Urinary bladder (tissue), 4 donors: ENCODE measurements at places on chromosomes 5 and 9.

DNA sequence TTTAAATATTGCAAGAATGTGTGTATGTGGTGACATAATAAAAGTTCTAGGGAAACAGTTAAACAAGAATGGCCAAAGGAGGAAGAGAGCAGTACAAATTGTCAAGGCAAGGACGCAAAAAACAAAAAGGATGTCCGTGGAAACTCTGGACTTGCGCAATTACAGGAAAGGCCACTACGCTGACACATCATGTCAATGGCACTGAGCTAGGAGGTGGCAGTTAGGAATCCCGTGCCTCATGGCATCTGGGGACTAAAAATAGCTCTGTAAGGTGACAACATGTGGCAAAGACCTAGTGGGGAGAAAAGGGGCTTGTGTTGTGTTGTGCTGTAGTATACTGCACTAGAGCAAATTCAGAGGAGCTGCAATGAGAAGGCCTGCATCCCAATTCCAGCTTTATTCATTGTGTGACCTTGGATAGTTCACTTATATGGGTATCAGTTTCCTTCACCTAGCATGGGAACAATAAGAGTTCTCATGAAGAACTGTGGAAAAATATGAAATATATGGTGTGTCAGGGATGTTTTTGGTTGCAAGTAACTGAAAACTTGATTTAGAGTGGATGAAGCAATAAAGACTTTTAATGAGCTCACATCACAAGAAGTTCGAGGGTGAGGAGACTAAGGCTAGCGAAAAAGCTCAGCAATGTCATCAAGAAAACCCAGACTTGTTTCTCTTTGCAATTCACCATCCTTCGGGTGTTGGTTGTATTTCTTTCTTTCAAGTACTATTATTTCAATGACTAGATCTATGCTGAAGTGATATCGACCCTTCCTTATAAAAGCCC, 124.1 kb upstream of the STC2 start:
- no peak for DNase-seq

- DNase-seq = no peak
Observed at GRCh38 chr9:134894136-134894860, 13.7 kb downstream of the FCN2 start.

- no peak for DNase-seq
Observed at GRCh38 chr5:155004138-155004744, 9.3 kb upstream of the KIF4B start.

DNA sequence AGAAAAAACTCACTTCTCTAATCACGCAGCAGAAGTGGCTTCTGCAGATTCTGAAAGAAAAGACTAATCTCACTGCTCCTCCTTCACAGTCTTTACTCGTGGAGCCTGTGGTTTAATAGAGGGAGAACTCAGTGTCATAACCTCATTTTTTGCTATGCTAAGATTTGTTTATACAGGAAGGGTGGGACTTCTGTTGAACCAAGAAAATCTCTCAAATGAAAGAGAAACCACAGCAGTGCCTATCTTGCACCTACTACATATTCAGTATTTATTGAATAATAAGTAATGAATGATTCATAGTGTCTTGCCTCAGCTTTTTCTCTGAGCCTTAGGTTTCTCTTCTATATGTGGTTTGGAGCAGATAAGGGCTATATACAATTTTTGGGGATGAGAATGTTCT, 136.1 kb upstream of the DMAC1 start:
- no peak for DNase-seq

DNA sequence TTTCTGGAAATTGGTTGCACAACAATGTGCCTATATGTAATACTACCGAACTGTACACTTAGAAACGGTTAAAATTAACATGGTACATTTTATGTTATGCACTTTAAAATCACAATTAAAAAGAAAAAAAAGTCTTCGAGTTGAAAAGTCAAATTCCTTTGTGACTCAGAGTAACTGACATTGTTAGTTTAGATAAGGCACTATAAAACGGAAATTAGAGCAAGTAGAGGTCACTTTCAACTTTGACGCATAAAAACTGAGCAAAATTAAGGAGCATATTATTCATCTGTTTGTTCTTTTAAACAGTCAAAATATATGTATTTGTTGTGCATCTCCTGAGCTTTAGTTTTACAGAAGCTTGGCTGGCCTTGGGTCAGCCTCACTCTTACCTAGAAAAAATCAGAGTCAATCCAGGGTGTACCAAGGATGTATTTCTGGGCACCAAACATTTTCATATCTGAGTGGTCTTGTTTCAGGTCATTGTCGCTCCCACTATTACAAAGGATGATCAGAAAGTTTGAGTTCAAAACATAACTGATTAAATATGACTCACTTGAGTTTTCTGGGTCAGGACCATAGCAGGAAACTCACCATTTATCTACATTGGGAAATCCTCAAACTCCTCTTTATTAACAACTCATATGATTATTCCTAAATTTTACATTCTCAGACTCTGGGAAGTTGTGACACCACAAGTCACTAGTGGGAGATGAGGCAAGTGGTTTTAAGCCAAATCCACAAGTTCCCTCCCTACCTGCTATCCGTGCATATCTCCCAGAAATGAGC, 160.6 kb downstream of the CCDC192 start:
- DNase-seq = no peak

DNA sequence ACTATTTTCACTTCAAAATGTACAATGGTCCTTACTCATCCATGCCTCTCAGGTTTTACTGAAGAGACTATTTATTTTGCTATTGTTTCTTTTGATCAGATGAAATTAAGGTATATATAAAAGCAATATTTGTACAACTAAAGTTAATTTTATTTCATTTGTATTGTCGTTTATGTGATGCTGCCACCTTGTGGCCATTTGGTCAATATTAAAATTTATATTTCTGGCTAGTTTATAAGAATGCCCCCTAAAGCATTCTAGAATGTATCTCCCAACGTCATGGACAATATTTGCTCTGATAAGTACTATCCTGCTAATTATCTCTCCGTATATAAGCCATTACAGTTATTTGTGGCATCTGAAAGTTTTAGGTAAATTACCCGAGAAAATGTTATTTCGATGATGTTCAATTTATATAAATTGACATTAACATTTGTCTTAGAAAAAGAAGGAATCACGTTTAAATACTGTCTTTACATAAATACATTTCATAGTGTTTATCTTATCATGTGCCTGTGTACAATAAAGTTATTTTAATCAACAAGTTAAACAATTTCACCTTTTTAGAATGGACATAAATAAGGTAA, 680.0 kb downstream of the TAF11L14 start:
- DNase-seq = no peak

DNA sequence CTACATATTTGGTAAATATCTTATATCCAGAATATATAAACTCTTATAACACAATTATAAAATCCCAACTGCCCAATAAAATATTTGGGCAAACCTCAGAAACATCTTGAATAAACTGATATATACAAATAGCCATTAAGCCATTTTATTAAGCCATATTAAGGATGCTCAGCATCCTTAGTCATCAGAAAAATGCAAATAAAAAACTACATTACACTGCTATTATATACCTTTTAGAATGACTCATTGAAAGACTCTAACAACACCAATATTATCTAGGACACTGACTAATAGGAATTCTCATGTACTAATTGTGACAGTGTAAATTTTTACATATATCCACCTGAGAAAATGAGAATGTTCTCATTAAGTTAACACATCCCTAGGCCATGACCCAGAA, 77.8 kb downstream of the CDH10 start:
- DNase-seq = no peak

- DNase-seq = peak; percentile 18
Observed at GRCh38 chr5:103587185-103587748, 24.7 kb upstream of the NUDT12 start.

DNA sequence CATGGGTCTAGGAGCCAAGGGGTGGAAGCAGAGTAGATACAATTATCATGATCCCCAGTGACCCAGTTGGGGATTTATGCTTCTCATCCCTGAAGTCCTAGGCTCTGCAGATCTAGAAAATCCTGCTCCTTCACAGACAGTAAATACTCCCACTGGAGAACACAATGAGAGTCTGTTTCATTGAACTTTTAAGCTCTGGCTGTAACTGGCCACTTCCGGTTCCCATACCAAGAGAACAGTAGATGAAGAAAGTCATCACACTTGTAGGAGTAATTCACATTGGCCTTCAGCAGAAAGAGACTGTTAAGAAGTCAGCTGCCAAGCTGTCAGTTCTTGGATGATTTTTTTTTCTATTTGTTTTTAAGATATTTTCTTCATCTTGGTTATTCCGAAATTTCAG, 597.1 kb downstream of the ACTL7B start:
- DNase-seq = no peak

DNA sequence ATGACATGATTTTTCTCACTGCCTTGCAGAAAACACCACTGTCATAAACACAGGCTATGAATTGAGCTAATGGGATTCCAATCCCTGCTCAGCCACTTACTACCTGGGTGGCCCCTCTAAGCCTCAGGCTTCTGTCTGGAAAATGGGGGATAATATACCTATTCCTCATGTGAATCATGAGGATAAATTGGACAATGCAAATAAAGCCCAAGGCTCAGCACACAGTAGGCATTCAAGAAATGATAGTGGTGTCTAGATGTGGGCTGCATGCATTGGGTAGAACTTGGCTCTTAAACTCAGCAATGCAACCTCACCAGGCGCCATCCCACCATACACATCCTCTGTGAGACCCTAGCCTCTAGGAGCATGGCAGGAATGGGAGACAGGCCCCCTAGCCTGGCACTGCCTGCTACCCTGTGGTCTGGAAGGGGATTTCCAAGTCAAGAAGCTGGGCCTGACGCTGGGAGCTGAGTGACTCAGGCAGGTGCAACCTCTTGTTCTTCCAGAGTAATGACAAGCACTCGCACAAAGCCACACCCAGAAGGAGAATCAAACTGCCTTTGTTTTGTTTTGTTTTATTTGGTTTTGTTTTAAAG, 2.3 kb upstream of the TNIP1 start:
- no peak for DNase-seq

GRCh38 chr5:14510156-14510734, 71.3 kb upstream of the OTULINL start:
- no peak for DNase-seq

DNA sequence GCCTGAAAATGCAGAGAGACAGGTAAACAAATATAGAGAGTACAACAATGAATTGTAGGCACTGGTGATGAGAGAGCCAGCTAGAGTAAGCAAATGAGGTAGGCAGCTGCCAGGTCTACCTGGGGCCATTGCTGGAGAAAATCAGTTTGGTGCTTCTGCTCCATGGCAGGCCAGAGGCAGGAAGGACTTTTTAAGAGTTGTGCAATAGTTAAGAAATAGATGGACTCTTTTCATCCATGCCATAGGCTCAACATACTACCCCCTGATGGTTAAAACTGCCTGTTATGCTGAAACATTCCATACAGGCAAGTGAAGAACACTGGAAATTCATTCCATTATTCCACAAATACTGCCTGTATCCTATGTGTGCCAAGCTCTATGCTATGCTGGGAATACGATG, 86.5 kb upstream of the CCDC112 start:
- DNase-seq = no peak

- no peak for DNase-seq
Observed at GRCh38 chr9:122053064-122053463, 40.0 kb downstream of the TTLL11 start.

DNA sequence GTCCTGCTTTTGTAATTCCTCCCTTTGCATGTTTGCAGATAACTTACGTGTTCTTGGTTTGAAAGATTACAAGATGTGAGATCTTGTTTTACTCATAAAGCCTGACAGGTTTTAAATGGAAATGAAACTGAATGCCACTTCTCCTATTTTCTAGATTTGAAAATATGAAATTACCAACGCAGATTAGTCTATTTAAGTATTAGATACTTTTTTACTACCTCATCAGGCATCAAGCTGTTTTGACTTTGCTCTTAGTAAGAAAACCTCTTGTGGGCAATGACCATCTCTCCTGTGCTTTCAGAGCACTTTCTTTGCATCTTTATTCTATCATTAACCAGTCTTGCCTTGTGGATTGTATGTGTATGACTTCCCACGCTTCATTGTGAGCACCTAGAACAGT, 3.5 kb downstream of the DMXL1 start:
- DNase-seq = no peak

GRCh38 chr9:112396416-112396815, 16.5 kb downstream of the HSDL2 start:
- DNase-seq = no peak

DNA sequence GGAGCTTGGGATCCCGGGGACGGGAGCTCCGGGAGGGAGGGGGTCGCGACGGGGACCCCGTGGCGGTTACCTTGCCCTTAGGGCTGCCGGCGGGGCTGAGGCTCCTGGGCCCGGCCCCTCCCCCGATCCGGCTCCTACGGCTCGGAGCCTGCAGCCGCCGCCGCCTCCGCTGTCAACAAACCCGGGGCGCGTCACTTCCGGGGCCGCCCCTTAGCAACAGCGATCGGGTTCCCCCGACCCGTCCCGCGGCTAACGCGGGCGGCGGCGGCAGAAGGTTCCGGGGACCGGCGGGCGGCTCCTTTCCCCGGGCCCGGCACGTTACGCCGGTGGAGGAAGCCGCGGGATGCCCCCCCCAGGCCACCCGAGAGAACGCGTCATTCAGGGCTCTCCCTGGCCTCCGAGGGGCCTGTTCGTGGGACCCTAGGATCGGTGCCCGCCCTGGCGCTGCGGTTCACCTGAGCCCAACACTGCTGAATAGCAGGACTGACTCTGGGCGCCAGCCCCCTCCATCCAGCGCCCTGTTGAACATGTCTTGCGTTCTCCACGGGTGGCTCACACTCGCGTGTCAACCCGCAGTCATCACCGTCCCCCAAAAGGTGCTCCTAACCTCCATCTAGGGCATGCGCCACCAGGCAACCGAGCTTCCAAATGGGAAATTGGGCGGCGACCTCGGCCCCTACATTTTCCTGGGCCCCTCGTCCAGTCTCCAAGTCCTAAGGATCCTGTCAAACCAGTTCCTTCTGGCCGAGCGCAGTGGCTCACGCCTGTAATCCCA, at the start of gene ZER1:
Gene ZER1, minus strand, starts transcription at position 183 of the 775 bp plus-strand sequence. CDS start 16,362 bp downstream, outside the sequence.
- peak; percentile 73 for DNase-seq
